Activated CD4-positive, alpha-beta T cell treated with anti-CD3 and anti-CD28 coated beads for 36 hours (primary cell): ENCODE measurements at places on chromosomes 11 and 22. TPM values are rescaled to one million over a fixed set of nuclear protein-coding genes. Genes with fewer than 3 reads are reported as not detected.

The MMP10 gene
- not detected for total RNA-seq

The TMEM45B gene
- total RNA-seq: 2.1 TPM

The PNPLA5 gene
- total RNA-seq: not detected

The GUCY1A2 gene
- not detected for total RNA-seq

The OTOG gene
- not detected for total RNA-seq

The CXCR5 gene
- total RNA-seq: 21.3 TPM

The CRYBB3 gene
- 0.34 TPM for total RNA-seq

The OR2AG1 gene
- not detected for total RNA-seq

The SPDYC gene
- not detected for total RNA-seq

The MRGPRX4 gene
- not detected for total RNA-seq

The SYT8 gene
- not detected for total RNA-seq

The FIBIN gene
- not detected for total RNA-seq
